NB4 (cell line): ENCODE measurements at places on chromosomes 12 and 14.

DNA sequence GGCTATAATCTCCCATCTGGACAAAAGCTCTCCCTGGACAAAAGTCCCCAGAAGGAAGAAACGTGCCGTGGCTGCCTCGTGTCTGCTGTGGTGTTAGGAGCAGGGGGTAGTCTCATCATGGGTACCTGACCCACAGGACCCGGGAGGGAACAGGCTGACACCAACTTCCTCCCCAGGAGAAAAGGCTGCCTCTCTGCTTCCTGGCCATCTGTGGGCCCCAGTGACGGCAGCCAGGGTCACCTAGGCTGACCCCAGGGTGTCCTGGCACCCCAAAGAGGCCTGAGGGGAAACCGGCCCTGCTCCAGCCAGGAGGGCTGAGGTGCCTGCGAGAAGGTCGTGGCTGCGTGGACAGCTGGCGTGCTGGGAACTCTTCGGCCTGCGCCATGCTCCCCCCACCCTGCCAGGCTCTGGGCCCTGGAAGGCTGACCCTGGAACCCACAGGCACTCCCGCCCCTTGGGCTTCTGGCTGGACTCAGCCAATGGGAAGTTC lies 133.9 kb downstream of the RFLNA start:
- DNase-seq: peak; percentile 75

DNA sequence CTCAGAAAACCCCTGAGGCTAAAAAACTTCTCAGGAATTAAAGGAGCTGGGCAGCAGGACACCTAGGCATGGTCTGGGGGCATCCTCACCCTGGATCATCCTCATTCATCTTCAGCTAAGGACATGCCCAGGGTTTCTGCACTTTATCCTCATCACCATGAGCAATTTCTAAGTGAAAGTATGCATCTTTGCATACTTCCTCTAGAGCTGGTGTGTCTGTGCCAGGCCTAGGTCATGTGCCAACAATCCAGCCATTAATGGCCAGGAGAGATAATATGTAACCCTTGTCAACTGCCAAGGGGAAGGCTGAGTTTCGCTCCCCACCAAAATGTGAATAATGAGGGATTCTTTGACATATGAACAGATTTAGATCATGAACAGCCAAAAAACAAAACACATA lies 160.5 kb downstream of the KITLG start:
- no peak for DNase-seq

GRCh38 chr12:33253178-33253577 lies 186.4 kb downstream of the SYT10 start:
- DNase-seq: no peak

DNA sequence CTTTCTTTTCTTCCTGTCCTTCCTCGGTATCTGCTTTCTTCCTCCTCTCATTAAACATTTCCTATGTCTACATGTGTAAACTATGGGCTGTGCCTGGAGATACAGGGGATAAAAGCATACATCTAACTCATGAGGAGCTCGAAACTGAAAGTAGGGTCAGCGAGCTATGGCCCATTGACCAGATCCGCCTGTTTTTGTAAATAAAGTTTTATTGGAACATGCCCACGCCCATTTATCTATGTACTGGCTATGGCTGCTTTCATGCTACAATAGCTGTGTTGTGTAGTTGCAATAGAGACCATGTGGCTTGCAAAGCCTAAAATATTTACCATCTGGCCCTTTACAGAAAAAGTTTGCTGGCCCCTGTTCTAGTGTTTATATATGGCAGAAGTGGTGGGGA lies 500.8 kb upstream of the GARIN6 start:
- DNase-seq: no peak

DNA sequence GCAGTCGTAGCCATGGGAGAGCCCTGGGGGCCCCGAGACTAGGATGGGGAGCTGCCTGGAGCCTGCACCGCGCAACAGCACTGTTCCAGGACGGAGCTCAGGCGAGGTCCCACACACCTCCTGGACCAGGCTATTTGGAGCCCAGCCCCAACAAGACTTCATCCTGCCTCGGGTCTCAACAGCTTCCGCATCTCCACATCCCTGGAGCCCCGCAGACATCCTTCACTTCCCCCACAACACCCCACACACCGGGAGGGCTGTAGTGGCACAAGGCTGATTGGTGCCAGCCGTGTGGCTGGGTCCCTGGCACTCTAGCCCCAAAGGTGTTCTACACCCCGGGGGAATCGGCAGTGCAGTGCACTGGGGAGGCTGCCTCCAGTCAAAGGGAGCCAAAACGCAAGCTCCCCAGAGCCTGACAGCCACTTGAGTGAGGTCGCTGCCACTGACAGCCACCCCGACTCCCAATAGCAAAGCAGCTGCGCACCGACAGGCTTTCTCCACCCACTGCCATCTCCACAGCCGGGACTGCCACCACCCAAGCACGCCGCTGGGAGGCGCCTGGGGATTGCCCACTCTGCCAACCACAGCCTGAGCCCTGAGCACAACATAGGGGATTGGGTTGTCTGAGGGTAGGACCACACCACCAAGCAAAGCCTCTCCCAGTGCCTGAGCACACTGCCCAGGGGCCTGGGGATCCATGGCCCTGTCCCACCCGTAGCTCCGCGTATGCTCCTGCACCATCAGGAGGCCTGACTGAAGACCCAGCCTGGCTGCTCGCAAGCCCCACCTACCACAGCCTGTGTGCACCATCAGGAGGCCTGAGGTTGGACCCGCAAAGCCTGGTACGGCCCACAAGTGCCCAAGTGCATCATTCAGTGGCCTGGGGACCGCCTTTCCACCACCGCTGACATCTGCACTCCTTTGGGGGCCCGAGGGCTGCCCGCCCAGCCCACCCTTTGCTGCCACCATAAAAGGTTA lies 13.2 kb upstream of the KLRF1 start:
- DNase-seq: peak; percentile 77

- peak; percentile 93 for DNase-seq
Measured at GRCh38 chr12:45257185-45257930, 41.5 kb downstream of the ANO6 start.

DNA sequence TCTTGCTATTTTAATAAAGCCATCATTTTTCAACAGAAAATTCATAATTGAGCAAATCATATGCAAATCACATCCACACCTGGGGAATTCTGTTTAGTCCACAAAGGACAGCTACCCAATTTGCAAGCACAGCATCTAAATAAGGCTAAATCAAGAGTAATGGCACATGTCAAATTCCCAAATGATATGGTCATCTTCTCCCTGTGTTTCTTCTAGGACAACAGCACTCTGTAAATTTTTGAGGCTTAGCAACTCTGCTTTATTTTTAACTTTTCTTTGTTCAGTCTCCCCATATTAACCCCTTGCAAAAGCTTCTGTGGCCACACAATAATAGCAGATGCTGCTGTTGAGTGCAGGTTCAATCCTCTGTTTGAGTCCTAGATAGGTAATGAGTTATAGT lies 155.6 kb upstream of the DAAM1 start:
- DNase-seq: no peak

DNA sequence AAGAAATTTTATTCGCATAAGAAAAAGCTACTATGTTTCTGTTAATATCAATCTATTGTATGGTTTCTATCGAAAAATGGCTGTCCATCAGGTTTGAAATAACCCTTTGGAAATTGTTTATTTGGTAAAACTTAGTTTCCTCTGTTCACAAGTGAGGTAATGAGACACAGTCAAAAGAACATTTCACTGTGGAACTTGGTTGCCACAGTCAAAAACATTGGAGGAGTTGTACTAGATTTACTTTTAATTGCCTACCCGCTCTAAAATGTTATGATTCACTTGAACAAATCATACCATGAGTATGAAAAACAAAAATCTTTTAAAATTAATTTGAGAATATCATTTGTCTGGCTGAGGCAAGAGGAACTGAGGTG lies 46.5 kb downstream of the ITPR2 start:
- DNase-seq: no peak

GRCh38 chr14:30855345-30856037 lies 18.9 kb upstream of the COCH start:
- DNase-seq: no peak

- no peak for DNase-seq
Measured at GRCh38 chr12:59973515-59973914, 377.7 kb downstream of the SLC16A7 start.

DNA sequence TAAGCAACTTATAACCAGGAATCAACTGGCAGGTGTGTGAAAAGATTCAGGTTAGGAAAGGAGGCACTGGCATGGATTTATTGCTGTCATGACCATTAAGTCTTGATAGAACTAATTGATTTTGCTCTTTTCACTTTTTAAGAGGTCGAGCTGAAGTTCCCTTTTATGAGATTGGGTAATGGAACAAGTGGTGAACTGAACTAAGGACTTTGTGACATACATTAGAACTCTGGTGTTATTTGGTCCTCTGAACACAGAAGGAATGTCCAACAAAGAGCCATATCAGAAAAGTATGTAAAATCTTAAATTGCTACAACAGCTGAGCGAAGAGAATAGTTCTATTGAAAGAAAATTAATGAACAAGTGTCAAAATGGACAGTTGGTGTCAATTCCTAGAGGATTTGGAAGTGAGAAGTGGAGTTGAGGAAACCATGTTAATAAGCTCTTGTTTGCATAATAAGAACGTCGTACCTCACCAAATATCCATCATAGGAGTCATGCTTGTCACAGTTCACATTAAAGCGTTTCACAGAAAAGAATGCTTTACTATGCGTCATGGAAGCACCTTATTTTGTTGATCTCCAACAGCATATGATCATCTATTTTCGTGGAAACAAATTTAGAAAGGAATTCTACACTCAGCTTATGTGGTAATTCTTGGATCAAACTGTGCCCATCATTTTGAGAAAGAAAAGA lies 8.4 kb upstream of the MYF6 start:
- no peak for DNase-seq

GRCh38 chr14:68286667-68287066 lies 467.1 kb downstream of the RAD51B start:
- DNase-seq: no peak

DNA sequence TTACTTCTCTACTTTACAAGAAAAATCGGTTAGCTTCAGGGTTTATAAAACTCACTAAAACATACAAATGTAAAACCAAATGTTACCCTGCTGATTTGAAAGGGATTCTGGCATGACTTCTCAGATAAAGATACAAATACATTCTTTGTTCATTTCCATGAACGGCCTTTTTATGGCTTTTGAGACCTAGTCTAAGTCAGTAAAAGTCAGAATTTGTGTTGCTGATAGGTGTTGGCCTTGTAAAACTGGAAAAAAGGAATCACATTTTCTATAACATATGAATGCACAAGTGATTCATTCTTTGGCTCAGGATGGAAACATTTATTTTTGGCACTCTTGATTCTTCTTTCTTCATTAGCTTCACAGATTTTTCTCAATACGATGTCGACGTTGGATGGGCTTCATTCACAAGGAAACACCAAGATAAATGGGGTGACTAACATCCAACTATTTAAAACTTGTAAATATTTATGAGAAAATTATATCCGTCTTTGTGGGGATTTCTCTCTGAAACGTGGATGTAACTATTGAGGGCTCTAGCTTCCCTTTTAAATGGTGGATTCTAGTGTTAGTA lies 27.0 kb upstream of the CPM start:
- no peak for DNase-seq

- DNase-seq: no peak
Measured at GRCh38 chr12:69405566-69405865, 46.0 kb downstream of the YEATS4 start.

- peak; percentile 63 for DNase-seq
Measured at GRCh38 chr12:126772171-126772864, 1494.7 kb upstream of the TMEM132C start.

GRCh38 chr12:103909811-103910210 lies 20.4 kb upstream of the HSP90B1 start:
- no peak for DNase-seq

- DNase-seq: no peak
Measured at GRCh38 chr12:93113317-93114006, 184.4 kb upstream of the EEA1 start.

GRCh38 chr14:71733210-71733883 lies 198.9 kb upstream of the RGS6 start:
- DNase-seq: no peak

DNA sequence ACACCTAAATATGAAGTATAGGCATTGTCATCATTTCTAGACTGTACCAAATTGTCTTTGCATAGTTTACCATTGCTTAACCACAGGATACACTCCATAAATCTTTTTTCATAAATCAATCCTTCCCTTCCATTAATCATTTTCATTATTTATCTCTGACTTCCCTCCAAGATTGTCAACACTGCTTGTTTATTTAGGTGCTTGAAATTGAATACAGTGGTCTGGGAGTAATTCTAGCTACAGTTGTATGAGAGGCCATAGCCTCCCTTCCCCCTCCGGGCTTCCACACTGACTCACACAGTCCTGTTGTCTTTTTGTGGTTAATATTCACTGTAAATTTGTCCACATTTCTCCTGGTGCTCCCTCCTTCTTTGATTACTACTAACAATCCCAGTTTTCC lies 114.2 kb upstream of the ARID2 start:
- peak; percentile 33 for DNase-seq

GRCh38 chr12:6226002-6226678 lies 25.9 kb downstream of the CD9 start:
- peak; percentile 83 for DNase-seq

- DNase-seq: no peak
Measured at GRCh38 chr14:35112641-35113040, 9.1 kb downstream of the PPP2R3C start.

GRCh38 chr14:101477648-101478047 lies 83.6 kb upstream of the DIO3 start:
- no peak for DNase-seq

GRCh38 chr14:88323523-88324199 lies 592 bp upstream of the KCNK10 start:
- no peak for DNase-seq

DNA sequence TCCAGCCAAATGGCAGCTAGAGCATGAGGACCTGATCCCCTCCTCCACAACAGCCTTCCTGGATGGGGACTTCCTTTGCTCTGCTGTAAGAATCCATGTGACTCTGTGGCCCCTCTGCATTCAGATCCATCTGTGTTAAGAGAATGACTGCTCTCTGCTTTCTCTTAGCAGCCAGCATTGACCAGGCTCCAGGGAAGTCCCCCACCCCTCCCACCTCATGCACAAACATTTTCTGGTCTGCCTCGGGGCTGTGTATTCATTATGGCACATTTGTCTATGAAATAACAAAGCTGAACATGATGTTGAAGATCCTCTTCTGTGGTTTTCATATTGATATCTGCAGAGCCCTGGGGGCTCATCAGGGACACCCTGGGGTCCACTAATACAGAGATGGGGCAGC lies 201.7 kb downstream of the NUAK1 start:
- no peak for DNase-seq
